ENCODE measurements at places on chromosomes 3 and 15. TPM values are rescaled to one million over a fixed set of nuclear protein-coding genes. Genes with fewer than 3 reads are reported as not detected.
A peak's percentile ranks its signal among the peaks of the same experiment; 100 is the strongest.

ARHGEF26 gene
- total RNA-seq, result 17.1 TPM

CASR gene
- total RNA-seq, result 11.9 TPM

CCDC39 gene
- total RNA-seq, result 0.26 TPM

DNAH12 gene
- 0.99 TPM for total RNA-seq

SCN5A gene
- 0.26 TPM for total RNA-seq

ECE2 gene
- total RNA-seq, result 11.7 TPM

IL1RAP gene
- total RNA-seq, result 5.4 TPM

DNA sequence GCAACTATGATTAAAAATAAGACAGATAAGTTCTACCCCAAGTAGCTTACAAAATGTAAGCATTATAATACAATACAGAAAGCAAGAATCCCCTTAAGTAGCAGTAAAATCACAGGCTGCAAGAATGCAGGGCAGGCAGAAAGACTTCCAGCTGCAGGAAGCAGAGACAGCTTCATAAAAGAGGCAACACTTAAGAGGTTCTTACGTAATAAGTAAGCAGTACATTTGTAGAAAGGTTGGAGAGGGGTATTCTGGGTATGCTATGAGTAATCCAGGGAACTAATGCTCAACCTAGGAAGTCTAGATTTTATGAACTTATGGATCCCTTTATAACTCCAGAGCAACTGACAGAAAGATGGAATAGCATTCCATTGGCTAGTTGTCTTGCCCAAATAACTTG lies 151.6 kb downstream of the IL5RA start:
- H3K27ac ChIP-seq, result no peak overlapping the region
- no peak overlapping the region for H3K4me3 ChIP-seq
- no peaks in the 10 kb centered on the region for H3K27me3 ChIP-seq

GRCh38 chr3:95408464-95408862 lies 1345.6 kb downstream of the NSUN3 start:
- no peak overlapping the region for H3K4me3 ChIP-seq
- H3K4me1 ChIP-seq, result no peaks in the 10 kb centered on the region
- no peak overlapping the region for H3K27ac ChIP-seq
- DNase-seq, result no peak

- no peaks in the 10 kb centered on the region for H3K36me3 ChIP-seq
- DNase-seq, result peak; percentile 61
- H3K4me3 ChIP-seq, result no peak overlapping the region
- H3K4me1 ChIP-seq, result peaks cover 32% of the 10 kb centered on the region
Observed at GRCh38 chr3:124558991-124559845, 171.0 kb upstream of the UMPS start.

- peak overlapping the region; percentile 77 for H3K27ac ChIP-seq
- peak; percentile 71 for DNase-seq
- H3K36me3 ChIP-seq, result no peaks in the 10 kb centered on the region
- no peak overlapping the region for H3K4me3 ChIP-seq
- no peaks in the 10 kb centered on the region for H3K27me3 ChIP-seq
Observed at GRCh38 chr15:52288051-52288942, 7.3 kb downstream of the MYO5C start.

DNA sequence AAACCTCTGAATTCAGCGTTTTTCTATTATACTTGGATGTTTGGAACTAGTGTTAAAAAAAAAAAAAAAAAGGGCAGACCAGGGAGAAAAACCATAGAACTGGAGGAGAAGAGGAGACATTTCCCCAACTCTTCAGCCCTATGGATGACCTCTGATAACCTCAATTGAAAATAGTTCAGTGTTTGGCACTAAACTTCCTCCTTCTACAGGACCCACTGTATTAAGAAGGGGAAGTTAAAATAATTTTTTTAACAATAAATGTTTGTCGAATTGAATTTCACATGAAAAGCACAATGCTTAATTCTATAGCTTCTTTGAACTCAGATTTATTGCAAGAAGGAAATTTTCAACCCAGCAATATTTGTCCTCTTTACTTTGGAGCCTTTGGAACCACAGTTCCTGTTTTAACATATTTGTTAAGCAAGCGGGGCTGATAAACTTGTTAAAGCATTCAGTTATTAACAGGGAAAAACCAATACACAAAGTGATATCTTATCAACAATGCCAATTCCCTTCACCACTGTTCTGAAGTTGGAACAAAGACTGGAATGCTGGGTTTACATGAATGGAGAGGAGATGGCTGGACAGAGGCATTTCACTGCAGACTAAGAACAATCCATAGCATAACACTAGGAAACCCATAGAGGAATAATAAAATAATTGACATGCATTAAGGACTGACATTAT lies 3.1 kb upstream of the A4GNT start:
- peaks cover 47% of the 10 kb centered on the region for H3K4me1 ChIP-seq
- H3K27ac ChIP-seq, result peak overlapping the region; percentile 67
- DNase-seq, result no peak
- H3K27me3 ChIP-seq, result no peaks in the 10 kb centered on the region
- no peak overlapping the region for H3K4me3 ChIP-seq

DNA sequence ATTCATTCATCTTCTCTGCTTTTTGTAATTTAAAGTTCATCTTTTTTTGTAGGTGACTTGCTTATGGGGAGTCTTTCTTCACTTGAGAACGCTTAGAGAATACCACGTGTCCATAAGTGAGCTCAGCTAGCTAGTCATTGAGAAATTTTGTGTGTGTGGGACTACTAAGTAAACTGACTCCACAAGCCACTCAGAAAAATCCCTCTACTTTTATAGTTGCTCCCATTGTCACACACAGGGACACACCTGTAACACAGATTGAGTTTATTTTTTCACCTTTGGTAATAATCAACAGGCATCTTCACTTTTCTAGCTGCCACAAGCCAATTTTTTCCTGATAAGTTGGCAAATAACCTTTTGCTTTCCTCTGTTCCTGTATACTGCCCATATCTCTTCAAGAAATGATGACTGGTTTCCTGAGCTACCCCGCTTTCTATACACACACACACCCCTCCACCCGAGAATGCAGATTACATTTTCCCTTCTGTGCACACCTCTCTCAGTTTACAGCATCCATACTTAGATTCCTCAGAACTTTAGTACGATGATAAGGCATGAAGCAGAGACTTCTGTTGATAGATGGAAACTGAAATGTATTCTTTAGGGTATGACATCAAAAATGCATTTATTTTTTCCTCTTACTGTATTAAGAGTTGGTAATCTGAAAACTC lies 4.6 kb downstream of the TSC22D2 start:
- H3K27ac ChIP-seq, result peak overlapping the region; percentile 14
- H3K27me3 ChIP-seq, result no peaks in the 10 kb centered on the region
- no peak for DNase-seq
- no peak overlapping the region for H3K4me3 ChIP-seq

- no peak overlapping the region for H3K27ac ChIP-seq
- no peaks in the 10 kb centered on the region for H3K36me3 ChIP-seq
- H3K4me1 ChIP-seq, result no peaks in the 10 kb centered on the region
- H3K4me3 ChIP-seq, result no peak overlapping the region
- H3K27me3 ChIP-seq, result no peaks in the 10 kb centered on the region
Observed at GRCh38 chr3:134846911-134847317, 51.9 kb downstream of the EPHB1 start.

- H3K27me3 ChIP-seq, result no peaks in the 10 kb centered on the region
- no peaks in the 10 kb centered on the region for H3K36me3 ChIP-seq
- no peak overlapping the region for H3K4me3 ChIP-seq
- DNase-seq, result no peak
- H3K4me1 ChIP-seq, result no peaks in the 10 kb centered on the region
Observed at GRCh38 chr15:45773149-45773548, 138.3 kb downstream of the SQOR start.

GRCh38 chr3:176595307-176595706 lies 602.0 kb downstream of the TBL1XR1 start:
- no peak overlapping the region for H3K4me3 ChIP-seq
- H3K27me3 ChIP-seq, result no peaks in the 10 kb centered on the region
- H3K27ac ChIP-seq, result no peak overlapping the region
- peaks cover 4% of the 10 kb centered on the region for H3K4me1 ChIP-seq
- DNase-seq, result no peak

DNA sequence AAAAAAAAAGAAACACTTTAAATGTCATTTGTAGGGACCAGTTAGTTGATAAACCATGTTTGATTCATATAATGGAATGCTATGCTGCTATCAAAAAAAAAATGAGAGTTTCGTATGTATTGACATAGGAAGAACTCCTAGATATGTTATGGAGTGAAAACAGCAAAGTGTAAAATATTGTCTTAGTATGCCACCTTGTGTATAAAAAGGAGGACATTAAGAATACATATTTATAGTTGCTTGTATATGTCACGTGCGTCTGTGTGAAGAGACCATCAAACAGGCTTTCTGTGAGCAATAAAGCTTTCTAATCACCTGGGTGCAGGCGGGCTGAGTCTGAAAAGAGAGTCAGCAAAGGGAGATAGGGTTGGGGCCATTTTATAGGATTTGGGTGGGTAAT lies 39.5 kb downstream of the KBTBD8 start:
- H3K27ac ChIP-seq, result no peak overlapping the region
- no peak overlapping the region for H3K4me3 ChIP-seq
- no peak for DNase-seq

DNA sequence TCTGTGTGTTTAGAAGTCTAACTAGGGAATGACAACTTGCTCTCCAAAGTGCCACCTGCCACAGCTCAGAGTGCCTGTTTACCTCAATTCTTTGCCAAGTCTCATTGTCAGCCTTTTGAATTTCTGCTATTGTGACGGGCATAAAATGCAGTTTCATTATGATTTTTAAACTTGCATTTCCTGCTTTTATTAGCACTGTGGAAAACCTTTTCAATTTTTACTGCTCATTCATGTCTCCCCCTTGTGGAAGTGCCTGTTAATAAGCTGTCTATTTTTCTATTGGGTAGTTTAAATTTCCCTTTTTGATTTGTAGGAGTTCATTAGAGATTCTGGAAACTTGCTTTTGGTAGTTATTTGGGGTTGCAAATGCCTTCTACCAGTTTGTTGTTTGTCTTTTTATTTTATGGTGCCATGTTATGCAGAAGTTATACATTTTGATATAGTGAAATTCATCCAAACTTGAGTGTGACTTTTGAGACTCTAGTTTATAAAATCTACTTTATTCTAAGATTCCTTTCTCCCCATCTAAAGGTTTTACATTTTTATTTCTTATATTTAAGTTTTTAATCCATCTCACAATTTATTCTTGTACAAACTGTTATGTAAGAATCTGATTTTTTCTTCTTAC lies 53.9 kb upstream of the FRMD4B start:
- peak overlapping the region; percentile 31 for H3K27ac ChIP-seq
- H3K4me1 ChIP-seq, result no peaks in the 10 kb centered on the region
- H3K27me3 ChIP-seq, result no peaks in the 10 kb centered on the region
- no peak for DNase-seq
- no peaks in the 10 kb centered on the region for H3K36me3 ChIP-seq

GRCh38 chr15:51312166-51313073 lies 26.0 kb downstream of the CYP19A1 start:
- DNase-seq, result no peak
- no peaks in the 10 kb centered on the region for H3K27me3 ChIP-seq
- H3K4me3 ChIP-seq, result no peak overlapping the region
- H3K27ac ChIP-seq, result no peak overlapping the region

DNA sequence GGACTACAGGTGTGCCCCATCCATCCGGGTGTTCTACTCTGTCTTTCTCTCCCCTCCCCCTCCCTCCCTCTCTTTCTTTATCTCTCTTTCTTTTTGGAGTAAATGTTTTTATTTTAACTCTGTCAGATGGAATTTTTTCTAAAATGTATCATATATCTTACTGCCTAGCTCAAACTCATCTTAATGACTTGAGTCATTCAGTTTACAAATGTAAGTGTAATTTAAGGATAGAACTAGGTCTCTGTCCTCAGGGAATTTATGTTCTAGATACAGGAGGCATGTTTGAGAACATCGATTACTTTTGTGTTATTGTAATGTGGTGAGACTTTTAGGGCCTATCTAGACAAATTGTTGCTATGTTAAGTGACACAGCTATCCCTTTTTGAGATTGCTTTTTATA lies 3.5 kb downstream of the TBC1D23 start:
- no peak for DNase-seq
- H3K4me3 ChIP-seq, result no peak overlapping the region
- H3K27me3 ChIP-seq, result no peaks in the 10 kb centered on the region
- peaks cover 65% of the 10 kb centered on the region for H3K4me1 ChIP-seq
- H3K27ac ChIP-seq, result no peak overlapping the region
- H3K36me3 ChIP-seq, result no peaks in the 10 kb centered on the region

- H3K27me3 ChIP-seq, result no peaks in the 10 kb centered on the region
- no peak overlapping the region for H3K4me3 ChIP-seq
- DNase-seq, result no peak
- H3K4me1 ChIP-seq, result peaks cover 19% of the 10 kb centered on the region
- peaks cover 2% of the 10 kb centered on the region for H3K36me3 ChIP-seq
Observed at GRCh38 chr3:183987000-183987600, 30.6 kb downstream of the ABCC5 start.

- peaks cover 6% of the 10 kb centered on the region for H3K4me1 ChIP-seq
- H3K4me3 ChIP-seq, result no peak overlapping the region
- no peak overlapping the region for H3K27ac ChIP-seq
- H3K27me3 ChIP-seq, result no peaks in the 10 kb centered on the region
- no peak for DNase-seq
- H3K36me3 ChIP-seq, result no peaks in the 10 kb centered on the region
Observed at GRCh38 chr15:52028431-52029093, 9.5 kb downstream of the MAPK6 start.

- DNase-seq, result no peak
- H3K27ac ChIP-seq, result no peak overlapping the region
Observed at GRCh38 chr3:55592572-55592971, 105.5 kb upstream of the WNT5A start.

DNA sequence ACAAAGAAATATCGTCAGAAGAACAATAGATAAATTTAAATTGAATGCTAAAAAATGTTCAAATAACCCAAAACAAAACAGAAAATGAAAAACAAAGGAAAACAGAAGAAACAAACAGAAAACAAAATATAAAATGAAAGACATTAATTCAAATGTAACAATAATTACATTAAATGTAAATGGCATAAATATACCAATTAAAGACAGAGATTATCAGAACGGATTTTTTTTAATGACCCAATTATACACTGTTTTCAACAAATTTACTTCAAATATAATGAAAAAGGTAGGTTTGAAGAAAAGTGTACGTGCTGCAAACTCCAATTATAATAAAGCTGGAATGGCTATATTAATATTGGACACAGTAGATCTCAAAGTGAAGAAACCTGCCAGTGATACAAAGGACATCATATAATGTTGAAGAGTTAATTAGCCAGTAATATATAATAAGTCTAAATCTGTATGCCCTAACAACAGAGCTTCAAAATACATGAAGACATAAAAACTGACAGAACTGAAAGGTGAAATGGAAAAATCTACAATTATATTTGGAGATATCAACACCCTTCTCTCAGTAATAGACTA lies 193.8 kb downstream of the ZBTB20 start:
- DNase-seq, result no peak
- no peak overlapping the region for H3K27ac ChIP-seq
- no peaks in the 10 kb centered on the region for H3K27me3 ChIP-seq
- no peaks in the 10 kb centered on the region for H3K36me3 ChIP-seq
- H3K4me1 ChIP-seq, result no peaks in the 10 kb centered on the region
- H3K4me3 ChIP-seq, result no peak overlapping the region
